ENCODE measurements at places on chromosomes 3 and 15.
A peak's percentile ranks its signal among the peaks of the same experiment; 100 is the strongest.

DNA sequence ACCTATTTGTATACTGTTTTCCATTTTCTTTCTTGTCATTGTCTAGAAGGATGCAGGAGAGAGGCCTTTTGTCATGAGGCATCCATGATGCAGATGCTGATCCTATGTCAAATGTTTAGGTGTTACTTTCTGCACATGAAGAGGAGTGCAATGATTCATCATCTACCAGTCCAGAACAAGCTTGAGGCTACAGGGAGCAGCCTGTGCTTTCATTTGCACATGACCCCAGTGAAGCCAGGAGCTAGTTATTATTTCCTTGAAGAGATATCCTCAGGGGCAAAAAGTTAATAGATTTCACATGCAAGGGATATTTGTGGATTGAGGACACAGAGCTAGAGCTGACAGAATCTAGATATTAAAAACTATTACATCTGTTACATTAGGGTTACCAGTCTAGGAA, 204.4 kb upstream of the TGFBR2 start:
- DNase-seq = no peak

- no peak for DNase-seq
Observed at GRCh38 chr3:110938629-110939028, 133.0 kb upstream of the NECTIN3 start.

GRCh38 chr15:84715441-84716035, 401 bp downstream of the SEC11A start:
- peak; percentile 70 for DNase-seq

DNA sequence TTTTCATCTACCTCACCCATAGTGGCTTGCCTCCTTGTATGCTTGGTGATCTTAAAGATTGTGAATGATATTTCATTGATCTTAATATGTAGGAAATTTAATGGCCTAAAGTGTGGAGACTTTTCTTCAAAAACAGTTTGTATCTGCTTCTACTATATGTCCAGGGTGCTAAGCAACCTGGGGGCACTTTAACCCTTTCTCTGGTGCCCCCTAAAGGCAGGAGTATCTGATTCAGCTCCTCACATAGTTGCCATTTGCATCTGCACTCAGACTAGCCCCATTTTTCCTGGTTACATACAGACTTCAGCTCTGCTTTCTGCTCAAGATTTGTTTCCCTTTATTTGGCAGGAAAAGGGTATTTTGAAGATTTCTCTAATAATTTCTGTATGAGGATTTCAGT, 5.2 kb upstream of the PFN2 start:
- DNase-seq = no peak

- DNase-seq = no peak
Observed at GRCh38 chr3:186264608-186265400, 97.2 kb downstream of the DGKG start.

DNA sequence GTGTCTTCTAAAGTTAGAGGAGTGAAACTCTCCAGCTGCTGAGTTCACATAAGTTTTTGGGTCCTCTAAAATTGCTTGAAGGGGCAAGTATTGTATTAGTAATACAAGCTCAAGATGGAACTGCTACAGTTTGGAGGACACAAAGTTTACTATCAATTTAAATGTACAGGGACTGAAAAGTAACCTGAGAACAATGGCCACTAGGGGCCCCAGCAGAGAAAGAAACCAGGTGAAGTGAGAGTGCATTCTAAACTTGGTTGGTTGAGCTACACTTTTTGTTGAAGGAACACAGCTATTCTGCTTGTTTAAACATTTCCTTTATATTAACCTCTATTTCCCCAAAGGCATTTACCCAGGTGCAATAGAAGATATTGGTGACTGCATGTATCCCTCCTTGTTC, 755.5 kb downstream of the GBE1 start:
- DNase-seq = no peak

GRCh38 chr3:167114619-167115018, 265.5 kb downstream of the ZBBX start:
- no peak for DNase-seq

DNA sequence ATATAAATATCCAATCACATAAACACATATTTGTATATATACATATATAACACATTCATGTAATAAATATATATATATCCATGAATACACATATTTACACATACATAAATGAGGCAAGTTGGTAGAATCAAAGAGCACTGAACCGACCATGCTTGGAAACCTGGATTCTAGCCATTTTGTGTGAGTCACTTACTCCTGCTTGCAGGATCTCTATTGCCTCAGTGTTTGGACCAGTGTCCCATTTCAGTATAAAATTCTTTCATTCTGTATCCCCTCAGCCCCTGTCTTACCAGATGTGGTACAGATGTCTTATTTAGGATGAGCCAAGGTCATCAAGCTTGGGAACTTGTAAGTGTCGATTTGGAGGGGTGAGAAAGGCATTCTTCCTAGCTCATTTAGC, 391.4 kb upstream of the FRG2C start:
- DNase-seq = no peak

GRCh38 chr3:194112120-194113106, 23.5 kb upstream of the HES1 start:
- DNase-seq = peak; percentile 25

- no peak for DNase-seq
Observed at GRCh38 chr15:60574801-60575631, 96.1 kb upstream of the ICE2 start.

DNA sequence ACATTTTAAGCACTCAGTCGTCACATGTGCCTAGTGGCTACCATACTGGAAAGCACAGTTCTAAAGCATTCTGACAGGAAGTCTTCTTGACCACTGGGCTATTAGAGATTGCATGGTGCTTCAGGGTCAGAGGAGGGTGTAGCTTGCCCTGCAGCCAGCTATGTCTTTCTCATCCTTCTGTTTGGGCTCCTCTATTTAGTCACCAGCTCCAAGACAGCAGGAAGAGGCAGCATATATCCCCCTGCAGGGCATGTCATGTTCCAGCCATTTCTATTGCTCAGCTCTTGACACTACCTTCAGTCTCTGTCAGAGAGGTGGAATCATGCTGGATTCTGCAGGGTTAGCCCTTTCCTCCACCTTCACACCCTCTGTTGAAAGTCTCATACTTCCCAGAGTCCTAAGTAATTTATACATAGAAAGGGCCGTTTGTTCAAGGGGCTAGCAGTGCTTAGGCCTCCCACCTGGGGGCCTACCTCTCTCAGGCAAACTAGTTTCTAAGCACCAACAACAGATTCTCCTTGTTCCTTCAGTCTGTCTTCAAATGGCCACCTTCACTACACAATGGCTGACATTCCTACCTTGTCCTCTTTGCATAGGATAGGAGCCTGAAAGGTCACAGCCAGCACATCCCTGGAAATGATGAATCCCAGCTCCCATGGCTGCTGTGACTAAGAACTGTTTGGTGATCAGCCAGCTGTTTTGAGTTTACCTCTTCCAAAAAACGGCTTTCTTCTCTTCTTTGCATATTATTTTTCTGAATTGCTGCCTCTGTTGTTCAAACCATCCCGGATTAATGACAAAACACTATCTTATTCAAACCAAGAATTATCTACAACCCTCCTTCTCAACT, 115.7 kb upstream of the BFSP2 start:
- DNase-seq = no peak

GRCh38 chr15:45855907-45856579, 221.2 kb downstream of the SQOR start:
- no peak for DNase-seq

DNA sequence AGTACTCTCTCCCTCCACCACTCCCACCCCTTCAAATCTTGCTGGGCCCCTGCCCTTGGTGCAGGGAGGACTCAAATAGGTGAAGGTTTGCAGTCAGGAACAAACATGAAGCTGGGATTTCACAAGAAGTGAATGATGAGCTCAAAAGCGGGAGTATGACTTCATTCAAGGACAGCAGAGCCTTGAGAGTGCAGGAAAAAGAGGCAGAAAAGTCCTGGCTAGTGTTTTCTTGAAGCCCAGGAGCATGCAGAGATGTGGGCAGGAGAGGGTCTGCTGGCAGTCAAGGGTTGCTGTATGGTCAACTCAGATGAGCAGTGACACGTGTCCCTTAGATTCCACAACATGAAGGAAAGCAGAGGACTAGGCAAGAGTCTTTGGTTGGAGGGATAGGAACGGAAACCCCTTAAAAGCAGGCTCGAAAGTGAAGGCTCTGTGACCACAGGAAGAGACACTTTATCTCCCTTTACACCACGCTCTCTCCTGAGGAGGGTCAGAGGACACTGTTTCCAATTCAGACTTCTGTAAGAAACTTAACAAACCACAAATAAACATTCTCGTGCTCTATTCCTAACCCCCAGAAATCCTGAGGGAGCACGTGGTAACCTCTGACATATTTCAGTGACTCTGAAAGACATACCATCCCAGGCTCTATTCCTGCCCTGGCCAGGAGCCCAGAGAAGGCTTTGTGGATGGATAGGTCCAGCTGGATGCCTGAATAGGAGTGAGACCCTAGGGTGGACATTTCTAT, 168.0 kb upstream of the NDN start:
- DNase-seq = no peak

DNA sequence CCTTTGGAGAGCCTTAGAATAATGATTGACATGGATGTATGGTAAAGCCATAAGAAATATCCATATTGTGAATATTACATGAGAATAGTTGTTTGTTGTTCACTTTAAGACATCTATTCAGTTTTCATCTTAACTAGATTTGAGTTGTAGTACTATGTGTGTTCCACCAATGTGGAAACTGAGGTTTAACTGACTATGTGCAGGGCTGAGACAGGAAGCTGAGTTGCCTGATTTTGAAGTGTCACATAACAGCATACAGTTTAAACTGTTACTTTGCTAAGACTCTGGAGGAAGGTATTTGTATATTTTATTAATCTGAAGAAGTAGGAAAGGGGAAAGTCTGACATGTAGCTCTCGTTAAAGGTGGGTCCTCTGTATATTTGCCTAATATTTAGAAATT, 2.1 kb downstream of the ECT2 start:
- DNase-seq = no peak

DNA sequence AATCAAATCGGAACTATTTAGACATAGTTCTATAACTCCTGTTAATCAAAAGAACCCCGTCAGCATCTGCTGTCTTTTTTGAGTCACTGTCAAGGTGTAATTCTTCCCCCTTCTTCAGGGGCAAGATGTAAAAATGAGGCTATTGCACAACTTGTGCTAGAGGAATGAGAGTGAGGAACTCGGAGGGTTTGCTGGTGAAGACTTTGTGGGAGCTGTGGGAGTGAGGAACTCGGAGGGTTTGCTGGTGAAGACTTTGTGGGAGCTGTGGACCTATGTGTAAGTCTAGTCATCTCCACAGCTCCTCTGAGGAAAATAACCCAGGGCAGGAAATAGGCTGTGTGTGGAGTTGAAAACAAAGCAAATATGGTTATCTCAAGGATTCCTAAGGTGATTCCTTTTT, 2.5 kb upstream of the CERS3 start:
- DNase-seq = peak; percentile 40

- DNase-seq = no peak
Observed at GRCh38 chr3:126015075-126015474, 46.1 kb downstream of the ROPN1B start.

GRCh38 chr15:91023720-91024119, 1.3 kb upstream of the VPS33B start:
- DNase-seq = no peak

DNA sequence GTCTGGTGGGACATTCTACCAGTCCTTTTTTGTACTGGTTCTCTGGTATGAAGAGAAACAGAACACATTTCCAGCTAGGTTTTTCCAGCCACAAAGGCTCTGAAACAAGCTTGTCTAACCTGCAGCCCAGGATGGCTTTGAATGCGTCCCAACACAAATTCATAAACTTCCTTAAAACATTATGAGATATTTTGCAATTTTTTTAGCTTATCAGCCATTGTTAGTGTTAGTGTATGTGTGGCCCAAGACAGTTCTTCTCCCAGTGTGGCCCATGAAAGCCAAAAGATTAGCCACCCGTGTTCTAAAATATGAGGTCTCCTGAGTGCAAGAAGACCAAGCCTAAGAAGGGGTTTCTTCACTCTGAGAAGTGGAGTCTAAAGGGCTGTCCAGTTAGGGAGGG, 18.4 kb upstream of the TIMP4 start:
- DNase-seq = peak; percentile 19

GRCh38 chr15:57382215-57382614, 5.9 kb downstream of the CGNL1 start:
- DNase-seq = no peak

GRCh38 chr15:55003965-55004873, 192.5 kb downstream of the RSL24D1 start:
- no peak for DNase-seq

DNA sequence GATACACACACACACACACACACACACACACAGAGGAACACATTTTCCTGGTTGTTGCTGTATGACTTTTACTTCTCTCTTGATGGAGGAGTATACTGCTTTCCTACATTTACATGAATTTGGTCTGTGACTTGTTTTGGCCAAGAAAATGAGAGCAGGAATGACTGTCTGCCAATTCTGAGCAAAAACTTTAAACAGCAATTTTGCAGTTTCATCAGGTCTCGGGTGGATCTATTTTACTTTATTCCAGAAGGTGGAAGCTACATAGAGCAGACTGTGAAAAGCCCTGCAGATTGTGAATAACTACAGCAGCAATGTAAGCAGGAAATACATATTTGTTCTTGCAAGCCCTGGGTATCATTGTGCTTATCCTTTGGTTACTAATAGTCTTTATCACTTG, 1350.0 kb upstream of the EPHA6 start:
- no peak for DNase-seq

DNA sequence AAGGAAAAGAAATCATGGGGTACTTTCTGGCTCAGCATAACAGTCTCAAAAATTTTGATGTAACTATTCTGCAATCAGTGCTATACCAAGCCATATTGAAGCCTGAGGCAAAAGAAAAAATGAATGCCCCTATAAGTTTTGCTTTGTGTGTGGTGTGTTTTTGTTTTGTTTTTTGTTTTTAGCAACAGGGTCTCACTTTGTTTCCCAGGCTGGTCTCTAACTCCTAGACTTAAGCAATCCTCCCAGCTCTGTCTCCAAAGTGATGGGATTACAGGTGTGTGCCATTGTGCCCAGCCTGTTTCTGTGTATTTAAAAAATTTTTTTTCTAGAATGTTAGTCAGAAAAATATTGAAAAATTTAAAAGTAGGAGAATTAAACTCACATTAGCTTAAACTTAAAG, 93.2 kb downstream of the ZNF280D start:
- no peak for DNase-seq

DNA sequence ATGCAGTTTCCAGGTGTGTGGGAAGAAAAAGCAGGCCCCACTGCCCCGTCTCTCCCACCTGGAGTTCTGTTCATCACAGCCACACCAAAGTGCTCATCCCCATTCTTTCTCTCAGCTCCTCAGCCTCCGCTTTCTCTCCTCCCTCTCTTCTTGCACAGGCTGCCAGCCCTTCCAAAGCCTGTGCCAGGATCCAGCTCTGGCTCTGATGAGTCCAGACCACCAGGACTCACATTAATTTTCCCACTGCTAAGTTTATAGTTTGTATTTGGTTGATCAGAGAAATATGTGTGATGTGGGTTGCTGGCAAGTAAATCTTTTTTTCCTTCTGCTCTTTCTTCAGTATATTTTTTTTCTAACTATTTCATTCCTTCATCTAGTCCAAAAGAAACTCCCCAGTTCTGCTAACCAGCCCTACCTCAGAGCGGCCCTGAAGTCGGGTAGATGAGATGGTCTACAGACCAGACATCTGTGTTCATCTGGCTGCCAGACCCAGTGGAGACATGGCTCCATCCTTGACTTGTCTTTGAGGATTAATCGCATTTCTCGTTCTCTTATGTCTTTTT, 49.8 kb downstream of the BOC start:
- no peak for DNase-seq

Data from NB4 (cell line).